ENCODE measurements at places on chromosomes 13 and 19. TPM values are rescaled to one million over a fixed set of nuclear protein-coding genes. Genes with fewer than 3 reads are reported as not detected.

DNA sequence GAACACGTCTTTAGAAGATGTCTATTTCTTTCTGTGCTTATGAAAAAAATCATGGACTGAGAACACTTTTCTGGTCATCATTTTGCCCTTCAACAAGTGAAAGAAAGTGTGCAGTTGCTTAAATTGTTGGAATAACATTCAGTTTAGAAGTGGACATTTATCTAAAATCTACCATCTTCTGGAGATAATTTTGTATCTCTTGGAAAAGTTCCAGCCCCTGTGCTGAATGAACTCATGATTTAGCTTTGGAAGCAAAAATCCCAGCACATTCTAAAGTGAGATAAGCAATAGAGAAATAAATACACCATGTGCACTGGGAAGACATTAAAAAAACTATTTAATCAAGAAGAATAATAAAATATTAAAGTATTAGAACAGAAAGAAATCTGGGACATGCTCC lies 1420.8 kb upstream of the SLC10A2 start:
- no peak for DNase-seq

- DNase-seq, result no peak
These were observed 109.4 kb downstream of the DPF1 start for GRCh38 chr19:38114651-38115050.

GRCh38 chr13:103009051-103009840 lies 57.0 kb downstream of the SLC10A2 start:
- DNase-seq, result no peak

DNA sequence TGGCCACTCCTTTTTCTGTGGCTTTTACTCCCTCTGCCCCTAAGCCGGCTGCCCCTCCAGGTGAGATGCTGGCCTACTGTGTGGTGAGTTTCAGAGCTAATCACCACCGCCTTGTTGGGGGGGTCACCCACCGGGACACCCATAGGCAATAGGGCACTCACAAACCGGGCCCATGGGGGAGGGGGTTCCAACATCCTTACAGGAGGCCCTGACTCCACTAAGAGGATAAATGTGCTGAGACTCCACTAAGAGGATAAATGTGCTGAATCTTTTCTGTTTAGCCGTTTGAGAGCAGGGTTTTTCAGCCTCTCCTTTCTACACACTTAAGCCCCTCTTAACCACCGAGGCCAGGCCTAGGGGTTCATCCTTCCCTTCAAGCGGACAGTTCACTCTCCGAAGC lies 73.7 kb downstream of the SLC15A1 start:
- no peak for DNase-seq

DNA sequence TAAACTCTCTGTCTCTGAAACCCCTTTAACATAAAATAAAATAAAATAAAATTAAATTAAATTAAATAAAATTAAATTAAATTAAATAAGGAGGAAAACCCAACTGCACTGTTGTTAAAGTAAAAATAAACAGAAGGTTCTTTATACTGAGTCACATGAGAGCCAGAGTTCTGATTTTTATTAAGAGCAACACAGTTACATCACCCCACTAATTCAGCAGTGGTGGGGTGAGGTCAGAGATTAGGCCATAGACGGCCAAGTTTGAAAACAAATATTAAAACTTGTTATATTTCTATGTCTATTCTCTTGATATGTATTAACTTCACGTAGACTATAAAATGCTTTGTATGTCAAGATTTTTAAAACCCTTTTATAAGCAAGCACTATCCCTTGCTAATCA lies 59.5 kb downstream of the MYCBP2 start:
- DNase-seq, result peak; percentile 29

GRCh38 chr13:46342538-46342937 lies 44.5 kb downstream of the RUBCNL start:
- no peak for DNase-seq

DNA sequence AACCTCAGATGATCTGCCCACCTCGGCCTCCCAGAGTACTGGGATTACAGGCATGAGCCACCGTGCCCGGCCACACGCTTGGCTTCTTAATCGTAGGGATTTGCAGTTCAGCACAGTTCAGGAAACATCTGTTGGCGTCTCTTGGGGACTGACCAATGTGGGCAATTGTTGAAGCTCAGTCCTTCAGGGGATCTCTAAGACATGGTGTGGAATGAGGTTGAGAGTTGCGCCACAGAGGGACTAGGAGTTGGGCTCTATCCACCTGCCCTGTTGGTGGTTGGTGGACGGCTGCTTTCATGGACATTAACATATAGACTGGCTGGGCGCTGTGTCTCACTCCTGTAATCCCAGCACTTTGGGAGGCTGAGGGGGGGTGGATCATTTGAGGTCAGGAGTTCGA lies 37.3 kb upstream of the SIN3B start:
- DNase-seq, result no peak

DNA sequence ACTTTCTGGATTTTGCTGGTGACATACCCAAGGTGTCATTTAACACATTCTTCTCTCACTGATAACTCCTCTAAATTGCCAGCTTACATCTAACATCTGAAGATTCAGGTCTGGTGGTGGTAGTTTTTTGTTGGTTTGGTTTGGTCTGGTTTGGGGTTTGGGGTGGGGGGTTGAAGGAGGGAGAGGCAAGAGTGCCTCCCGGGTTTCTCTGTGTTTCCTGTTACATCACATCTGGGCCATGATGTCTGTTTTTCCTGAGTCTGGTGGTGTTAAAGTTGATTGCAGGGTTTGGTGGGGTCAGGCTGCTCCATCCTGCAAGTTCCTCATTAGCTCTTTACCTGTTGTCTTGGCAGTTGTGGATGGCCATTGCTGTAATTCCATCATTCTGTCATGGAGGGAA lies 155.8 kb upstream of the UBL3 start:
- DNase-seq, result no peak

DNA sequence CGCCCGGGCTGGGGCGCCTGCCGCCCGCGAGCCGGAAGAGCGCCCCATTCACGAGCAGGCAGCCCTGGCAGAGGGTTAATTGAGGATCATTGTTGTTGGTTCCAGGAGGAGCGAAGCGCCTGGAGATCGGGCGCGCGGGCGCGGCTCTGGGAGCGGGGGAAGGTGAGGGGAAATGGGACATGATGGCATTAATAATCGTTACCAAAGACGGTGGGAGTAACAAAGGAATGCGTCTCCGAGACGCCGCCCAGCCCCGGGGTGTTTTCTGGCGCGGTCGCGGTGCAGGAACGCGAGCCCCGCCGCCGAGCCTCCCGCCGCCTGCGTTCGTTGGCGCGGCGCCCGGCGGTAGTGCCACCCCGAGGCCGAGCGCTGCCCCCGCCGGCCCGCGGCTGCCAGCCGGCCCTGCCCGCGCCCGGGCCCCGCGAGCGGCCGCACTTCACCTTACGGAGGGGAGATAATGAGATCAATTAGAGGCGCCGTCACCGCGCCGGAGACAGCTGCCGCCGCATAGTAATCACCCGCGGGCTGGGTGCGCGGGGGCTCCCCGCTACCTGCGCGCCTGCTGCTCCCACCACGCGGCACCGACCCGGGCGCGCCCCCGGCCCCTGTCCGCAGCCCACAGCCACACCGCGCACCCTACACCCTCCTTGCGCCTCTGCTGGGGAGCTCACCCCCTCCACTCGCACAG lies 2.8 kb downstream of the ZNF536 start:
- no peak for DNase-seq

GRCh38 chr19:39254531-39255345 lies 6.1 kb upstream of the IFNL4 start:
- no peak for DNase-seq

- no peak for DNase-seq
These were observed 44.9 kb upstream of the NBEA start for GRCh38 chr13:34897220-34897619.

DNA sequence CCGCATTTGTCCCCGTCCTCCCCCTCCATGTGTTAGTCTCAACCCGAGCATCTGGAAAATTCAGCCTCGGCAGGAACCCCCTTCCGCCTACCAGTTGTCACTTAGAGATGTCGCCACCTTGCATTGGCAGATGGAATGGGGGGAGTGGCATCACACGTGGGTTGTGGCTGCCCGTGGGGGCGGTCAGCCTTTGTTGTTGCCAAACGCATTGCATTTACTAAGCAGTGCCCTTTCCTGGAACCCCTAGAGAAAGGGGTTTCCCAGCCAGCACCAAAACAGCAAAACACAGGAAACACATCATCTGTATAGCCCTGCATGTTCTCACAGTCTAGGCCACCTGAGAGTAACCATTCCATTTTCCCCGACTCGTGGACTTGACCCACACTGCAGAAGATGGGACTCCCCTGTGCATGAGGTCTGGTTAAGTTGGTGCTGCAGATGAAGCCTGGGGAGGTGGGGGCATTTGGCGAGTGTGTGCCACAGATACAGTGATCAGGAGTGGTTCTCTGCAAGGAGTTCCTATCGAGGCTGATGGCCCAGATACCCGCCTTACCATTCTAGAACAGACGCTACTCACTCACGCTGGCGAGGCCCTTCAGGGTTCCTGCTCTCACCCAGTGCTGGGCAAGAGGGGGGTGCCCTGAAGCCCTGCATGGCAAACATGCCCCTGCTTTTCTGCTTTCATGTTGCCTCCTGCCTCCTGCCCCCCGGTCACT lies 38.3 kb downstream of the TMED1 start:
- no peak for DNase-seq

DNA sequence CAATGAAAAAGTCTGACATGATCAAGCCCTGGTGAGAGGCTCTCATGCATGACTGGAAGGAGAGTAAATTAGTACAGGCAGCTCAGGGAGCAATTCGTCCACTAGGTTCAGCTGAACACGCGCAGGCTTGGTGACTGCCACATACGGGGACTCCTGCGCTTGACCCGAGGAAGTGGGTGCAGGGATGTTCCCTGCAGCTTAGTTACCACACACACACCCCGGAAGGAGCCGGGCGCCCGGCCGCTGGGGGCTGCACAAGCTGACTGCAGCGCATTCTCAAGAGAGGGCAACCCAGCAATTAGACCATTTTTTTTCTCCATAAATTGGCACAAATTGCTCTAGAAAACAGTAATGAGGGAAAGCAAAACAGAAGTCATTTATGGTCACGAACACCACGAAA lies 23.0 kb upstream of the MIER2 start:
- no peak for DNase-seq

DNA sequence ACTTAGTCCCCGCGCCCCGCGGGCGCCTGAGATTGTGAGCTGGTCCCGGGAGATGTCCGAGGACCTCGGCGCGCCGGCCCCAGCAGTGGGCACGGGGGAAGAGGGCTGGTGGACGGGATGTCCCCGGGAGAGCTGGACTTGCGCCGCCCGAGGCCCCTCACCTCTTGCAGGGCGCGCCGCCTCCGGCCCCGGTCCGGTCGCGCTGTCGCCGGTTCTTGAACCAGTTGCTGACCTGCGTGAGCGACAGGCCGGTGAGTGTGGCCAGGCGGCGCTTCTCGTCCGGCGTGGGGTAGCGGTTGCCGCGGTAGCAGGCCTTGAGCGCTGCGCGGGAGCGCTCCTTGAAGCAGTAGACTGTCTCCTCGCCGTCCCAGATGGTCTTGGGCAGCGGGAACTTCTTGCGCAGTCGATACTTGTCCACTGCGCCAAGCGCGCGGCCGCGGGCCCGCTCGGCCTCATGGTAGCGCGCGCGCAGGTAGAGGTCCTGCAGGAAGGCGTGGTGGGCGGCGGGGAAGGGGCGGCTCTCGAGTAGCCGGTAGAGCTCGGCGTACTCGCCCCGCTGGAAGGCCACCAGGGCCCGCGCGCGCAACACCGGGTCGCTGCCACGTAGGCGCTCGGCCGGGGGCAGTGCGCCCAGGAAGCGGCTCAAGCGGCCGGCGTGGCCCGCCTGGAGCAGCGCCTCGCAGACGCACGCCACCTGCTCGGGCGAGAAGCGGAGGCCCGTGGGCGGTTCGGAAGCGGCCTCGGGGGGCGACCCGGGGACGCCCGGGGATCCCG lies 984 bp downstream of the SIX5 start:
- peak; percentile 72 for DNase-seq

ZNF224 gene
- total RNA-seq, result 20.0 TPM

ZNRF4 gene
- not detected for total RNA-seq

IRF2BP1 gene
- 26.3 TPM for total RNA-seq

All from fibroblast of villous mesenchyme (primary cell).